ENCODE measurements at places on chromosomes 4 and X. TPM values are rescaled to one million over a fixed set of nuclear protein-coding genes. Genes with fewer than 3 reads are reported as not detected.

Gene SLC34A2
- total RNA-seq = not detected

Gene ARMCX1
- 32.9 TPM for total RNA-seq

DNA sequence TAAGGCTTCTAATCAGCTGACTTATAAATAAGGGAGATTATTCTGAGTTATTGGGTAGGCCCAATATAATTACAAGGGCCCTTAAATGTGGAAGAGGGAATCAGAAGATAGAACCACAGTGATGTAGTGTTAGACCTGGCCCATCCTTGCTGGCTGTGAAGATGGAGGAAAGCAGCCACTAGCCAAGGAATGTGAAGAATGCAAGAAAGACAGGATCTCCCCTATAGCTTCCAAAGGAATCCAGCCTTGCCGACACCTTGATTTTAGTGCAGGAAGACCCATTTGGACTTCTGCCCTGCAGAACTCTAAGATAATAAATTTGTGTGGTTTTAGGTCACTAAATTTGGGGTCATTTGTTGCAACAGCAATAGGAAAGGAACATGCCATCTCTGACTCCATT, 150.6 kb downstream of the SPATA18 start:
- H3K27ac ChIP-seq = no peak overlapping the region
- H3K36me3 ChIP-seq = no peaks in the 10 kb centered on the region
- H3K4me1 ChIP-seq = no peaks in the 10 kb centered on the region
- no peak overlapping the region for H3K4me3 ChIP-seq
- DNase-seq = no peak
- no peaks in the 10 kb centered on the region for H3K27me3 ChIP-seq

- DNase-seq = no peak
- H3K27ac ChIP-seq = no peak overlapping the region
- no peaks in the 10 kb centered on the region for H3K4me1 ChIP-seq
- H3K27me3 ChIP-seq = no peaks in the 10 kb centered on the region
Observed at GRCh38 chrX:67384403-67384802, 159.4 kb upstream of the AR start.

DNA sequence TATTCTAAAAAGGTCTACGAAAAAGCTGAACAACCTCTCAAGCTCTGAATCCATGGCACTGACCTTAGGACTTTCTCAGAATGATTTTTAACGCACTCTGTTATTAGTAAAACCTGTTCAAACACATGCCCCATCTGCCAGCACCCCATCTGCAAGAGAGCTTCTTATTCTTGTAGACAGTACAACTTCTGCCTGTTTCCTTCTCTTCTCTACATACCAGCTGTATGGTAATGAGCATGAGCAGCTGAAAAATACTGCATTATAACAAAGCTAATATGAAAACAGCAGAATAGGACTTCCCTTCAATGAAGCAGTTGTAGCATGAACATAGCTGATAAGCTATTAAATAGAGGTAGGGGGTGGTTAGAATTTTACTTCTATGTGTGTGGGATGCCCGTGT, 167.9 kb downstream of the FBXW7 start:
- DNase-seq = no peak
- H3K4me3 ChIP-seq = no peak overlapping the region
- H3K27me3 ChIP-seq = no peaks in the 10 kb centered on the region
- H3K4me1 ChIP-seq = no peaks in the 10 kb centered on the region

DNA sequence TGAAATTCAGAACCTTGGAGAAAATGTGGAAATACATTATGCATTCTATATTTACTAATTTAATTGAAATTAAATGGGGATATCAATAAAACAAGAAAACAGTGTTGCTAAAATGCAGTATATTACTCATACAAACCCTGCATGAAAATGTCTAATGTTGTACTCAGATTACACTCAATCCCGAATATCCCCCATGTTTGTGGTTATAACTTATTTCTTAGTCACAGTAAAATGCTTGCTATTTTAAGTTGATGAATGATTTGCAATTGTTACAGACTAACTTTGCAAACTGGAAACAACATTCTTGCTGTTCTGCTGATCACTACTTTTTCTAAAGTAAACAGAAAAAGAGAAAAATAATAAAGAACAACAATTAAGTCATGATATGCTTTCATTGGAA, 33.1 kb upstream of the ANXA10 start:
- H3K36me3 ChIP-seq = no peaks in the 10 kb centered on the region
- no peaks in the 10 kb centered on the region for H3K27me3 ChIP-seq
- DNase-seq = no peak
- no peak overlapping the region for H3K4me3 ChIP-seq
- no peak overlapping the region for H3K27ac ChIP-seq

DNA sequence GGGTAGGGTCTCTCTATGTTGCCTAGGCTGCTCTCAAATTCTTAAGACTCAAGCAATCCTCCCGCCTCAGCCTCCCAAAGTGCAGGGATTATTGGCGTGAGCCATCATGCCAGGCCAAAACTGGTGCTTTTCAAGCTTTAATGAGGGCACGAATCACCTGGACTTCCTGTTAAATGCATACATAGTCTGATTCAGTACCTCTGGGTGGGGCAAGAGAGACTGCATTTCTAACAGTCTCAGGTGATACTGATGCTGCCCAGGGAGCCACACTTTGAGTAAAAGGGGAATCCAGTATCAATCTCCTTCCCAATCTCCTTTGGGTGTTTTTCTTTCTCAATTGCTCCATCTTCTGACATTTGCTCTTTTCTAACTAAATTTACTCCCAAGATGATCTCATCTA, 96.5 kb downstream of the SH3RF1 start:
- no peaks in the 10 kb centered on the region for H3K27me3 ChIP-seq
- H3K36me3 ChIP-seq = no peaks in the 10 kb centered on the region
- H3K4me3 ChIP-seq = no peak overlapping the region
- H3K27ac ChIP-seq = no peak overlapping the region

Gene SMIM10L2A
- total RNA-seq = 0.42 TPM

Gene RAI2
- total RNA-seq = 24.9 TPM

- no peak overlapping the region for H3K27ac ChIP-seq
- DNase-seq = no peak
- H3K4me3 ChIP-seq = no peak overlapping the region
- no peaks in the 10 kb centered on the region for H3K27me3 ChIP-seq
- H3K36me3 ChIP-seq = no peaks in the 10 kb centered on the region
Observed at GRCh38 chrX:9164533-9165426, 130.9 kb upstream of the FAM9B start.

Gene CNOT6L
- total RNA-seq = 56.2 TPM

GRCh38 chr4:184293552-184293951, 75.9 kb upstream of the ENPP6 start:
- no peaks in the 10 kb centered on the region for H3K36me3 ChIP-seq
- no peak for DNase-seq
- H3K27me3 ChIP-seq = no peaks in the 10 kb centered on the region
- no peak overlapping the region for H3K27ac ChIP-seq

DNA sequence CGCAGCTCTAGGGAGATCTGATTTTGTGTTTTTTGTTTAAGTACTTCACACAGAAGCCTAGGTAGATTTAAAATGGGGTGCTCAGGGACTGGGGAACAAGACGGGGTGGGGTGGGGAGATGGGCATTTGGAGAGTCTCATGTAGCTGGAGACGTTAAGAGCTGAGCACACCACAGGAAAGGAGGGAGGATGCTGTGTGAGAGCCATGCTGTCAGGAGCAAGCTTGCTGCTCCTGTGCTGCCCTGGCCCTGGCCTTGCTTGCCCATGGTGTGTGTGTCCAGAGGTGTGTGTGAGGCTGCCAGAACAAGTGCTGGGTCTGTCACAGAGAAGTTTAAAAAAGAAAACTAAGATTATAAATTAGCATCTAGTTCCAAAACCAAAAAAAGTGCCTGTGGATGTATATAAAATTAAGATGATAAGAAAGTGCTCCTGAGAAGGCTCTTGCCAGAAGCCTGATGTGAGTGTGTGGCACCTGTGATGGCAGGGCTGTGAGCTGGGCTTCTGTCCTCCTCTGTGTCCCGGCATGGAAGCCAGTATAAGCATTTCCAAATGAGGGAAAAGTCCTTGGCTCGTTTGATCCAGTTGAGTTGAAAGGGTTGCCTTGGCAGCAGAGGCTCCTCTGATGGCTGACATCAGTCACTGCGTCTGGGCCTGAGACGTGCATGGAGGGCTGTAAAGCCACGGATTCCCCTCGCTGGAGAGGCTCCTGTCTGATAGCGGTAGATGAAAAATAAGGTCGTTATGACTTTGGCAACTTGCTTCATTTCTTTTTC, 63.5 kb downstream of the NELFA start:
- H3K36me3 ChIP-seq = no peaks in the 10 kb centered on the region
- H3K27me3 ChIP-seq = no peaks in the 10 kb centered on the region
- no peak overlapping the region for H3K4me3 ChIP-seq
- no peak overlapping the region for H3K27ac ChIP-seq
- no peaks in the 10 kb centered on the region for H3K4me1 ChIP-seq
- no peak for DNase-seq

DNA sequence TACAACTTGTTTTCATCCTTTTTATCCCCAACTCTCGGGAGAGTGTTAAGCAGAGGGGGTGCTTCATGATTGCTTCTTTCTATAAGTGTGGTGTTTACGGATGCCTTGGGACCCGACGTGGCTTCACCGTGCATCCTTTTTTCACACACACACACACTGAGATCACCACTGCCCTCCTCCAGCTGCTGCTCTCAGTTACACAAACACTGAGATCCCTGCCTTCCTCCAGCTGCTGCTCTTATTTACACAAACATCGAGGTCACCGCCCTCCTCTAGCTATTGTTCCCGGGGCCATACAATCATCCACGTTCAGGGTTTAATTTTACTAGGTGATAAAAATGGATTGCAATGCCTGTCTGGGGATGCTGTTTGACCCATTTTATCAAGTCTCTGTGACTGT, 155.4 kb upstream of the FAM9B start:
- H3K4me1 ChIP-seq = no peaks in the 10 kb centered on the region
- H3K27ac ChIP-seq = no peak overlapping the region
- H3K4me3 ChIP-seq = no peak overlapping the region
- no peaks in the 10 kb centered on the region for H3K27me3 ChIP-seq

Data from aorta (tissue), 5 donors.